ENCODE measurements at places on chromosomes 7 and 10.

DNA sequence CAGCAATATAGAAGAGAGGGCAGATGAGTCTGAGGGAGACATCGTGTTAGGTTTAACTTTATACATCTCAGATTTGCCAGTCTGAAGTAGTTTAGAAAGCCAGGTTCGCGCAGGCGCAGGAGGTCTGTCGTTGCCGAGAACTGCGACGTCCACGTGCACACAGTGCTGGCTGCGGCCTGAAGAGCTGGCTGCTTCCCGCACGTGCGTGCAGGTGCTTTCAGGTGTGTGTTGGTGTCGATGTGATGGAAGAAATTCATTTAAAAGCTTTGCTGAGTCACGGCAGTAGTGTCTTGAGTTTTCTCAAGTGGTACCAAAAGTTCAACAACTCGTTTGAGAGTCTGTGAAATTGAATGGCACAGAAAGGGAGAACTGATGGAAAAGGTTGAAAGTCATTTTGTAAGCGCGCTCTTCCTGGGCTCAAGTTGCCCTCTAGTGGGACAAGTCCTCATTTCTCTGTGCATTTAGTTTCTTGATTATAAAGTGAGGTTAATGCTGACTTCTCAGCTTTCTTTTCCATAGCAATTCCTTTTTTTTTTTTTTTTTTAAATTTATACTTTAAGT, 18.6 kb downstream of the WDR37 start:
- DNase-seq = no peak

DNA sequence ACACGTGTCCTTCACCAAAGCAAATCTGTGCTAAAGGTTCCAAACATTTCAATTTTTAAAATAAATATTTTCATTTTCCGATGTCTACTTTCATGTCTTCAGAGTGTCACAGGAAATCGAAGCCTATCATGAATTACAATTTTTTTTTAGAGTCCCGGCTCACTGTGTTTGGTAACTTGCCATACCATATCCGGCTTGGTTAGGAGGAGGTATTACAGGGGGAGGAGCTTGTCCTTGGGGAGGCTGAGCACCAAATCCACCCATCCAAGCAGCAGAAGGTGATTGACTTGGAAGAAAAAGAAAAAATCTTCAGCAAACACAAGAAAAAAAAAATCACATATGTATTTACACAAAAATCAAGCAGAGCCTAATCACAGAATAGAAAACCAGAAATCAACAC, 21.3 kb downstream of the TIAL1 start:
- no peak for DNase-seq

DNA sequence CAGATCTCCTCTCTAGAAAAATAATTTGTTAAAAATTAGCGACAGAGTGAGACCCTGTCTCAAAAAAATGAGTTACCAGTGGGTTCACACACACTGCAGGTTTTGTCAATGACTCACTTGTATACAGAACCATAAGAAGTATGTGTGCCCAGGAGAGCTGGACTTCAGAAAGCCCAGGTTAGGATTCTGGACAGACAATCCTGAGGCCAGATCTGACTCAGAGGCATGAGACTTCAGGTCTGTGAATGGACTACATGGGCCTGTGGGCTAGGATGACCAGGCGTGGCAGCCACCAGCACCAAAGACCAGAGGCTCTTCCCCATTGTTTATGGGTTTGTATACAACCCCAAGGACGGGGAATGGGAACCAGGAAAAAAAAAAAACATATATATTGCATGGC, 9.3 kb upstream of the ZNF438 start:
- DNase-seq = no peak

DNA sequence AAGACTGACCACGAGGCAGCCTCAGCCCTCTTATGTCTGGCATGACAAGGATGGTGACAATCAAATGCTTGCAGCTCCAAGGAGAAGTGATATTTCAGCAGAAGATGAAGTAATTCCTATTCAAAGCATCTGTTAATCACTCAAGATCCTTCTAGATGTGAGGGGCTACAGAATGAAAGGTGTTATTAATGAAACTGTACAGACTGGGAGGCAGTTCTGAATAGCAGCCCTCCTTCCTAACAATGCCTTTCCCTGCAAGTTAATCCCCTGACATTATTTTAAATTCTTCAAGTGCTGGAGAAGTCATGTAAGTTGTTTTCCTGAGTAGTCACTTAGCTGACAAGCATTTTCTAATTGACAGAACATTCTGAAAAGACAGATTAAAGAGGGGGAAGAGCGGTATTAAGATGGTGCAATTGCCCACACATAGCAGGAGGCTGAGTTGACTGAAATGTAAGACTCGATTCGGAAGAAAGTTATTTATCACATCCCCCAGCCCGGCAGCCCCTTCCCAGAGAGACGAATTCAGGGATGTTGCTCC, 300.8 kb downstream of the GRID1 start:
- no peak for DNase-seq

DNA sequence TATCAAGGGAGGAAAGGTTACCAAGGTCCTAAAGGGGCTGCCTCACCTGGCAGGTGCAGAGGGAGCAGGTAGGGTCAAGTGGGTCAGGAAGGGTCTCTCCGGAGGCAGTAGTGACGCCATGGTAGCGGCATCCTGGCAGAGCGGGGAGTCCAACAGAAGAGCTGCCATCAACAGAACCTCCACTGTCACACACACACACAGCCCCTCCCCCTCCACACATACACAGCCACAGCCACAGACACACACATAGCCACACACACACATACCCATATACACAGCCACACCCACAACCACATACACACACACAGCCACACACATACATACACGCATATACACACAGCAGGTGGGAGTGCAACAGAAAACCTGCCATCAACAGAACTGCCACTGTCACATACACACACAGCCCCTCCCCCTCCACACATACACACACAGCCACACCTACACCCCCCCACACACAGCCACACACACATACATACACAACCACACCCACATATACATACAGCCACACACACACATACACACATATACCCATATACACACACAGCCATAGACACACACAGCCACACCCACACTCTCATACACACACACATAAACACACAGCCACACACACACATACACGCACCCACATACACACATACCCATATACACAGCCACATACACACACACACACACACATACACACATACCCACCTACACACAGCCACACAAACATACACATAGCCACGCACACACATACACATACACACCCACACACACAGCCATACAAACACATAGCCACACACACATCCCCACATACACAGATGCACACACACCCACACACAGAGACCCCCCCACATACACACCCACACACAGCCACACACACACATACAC, 23.1 kb downstream of the KCP start:
- DNase-seq = peak; percentile 17

- DNase-seq = no peak
These were observed 533.5 kb downstream of the GPAM start for GRCh38 chr10:111650088-111650487.

GRCh38 chr7:16712916-16713315, 40.6 kb upstream of the TSPAN13 start:
- DNase-seq = no peak

GRCh38 chr10:48474765-48475365, 130.0 kb downstream of the ARHGAP22 start:
- DNase-seq = no peak

DNA sequence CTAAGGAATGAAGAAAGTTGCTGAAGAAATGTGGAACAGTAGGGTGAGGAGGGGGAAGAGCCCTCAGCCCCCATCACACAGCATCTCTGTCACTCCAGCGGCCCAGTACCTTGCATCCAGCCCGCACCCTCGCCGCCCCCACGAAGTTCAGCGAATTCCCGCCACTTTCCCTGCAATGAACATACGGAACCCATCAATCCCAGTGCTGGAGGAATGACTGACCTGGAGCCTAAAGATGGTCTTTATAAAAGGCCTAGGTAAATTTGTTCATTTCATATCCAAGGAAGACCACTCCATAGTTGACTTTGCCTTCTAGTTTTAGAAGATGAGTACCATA, 779 bp upstream of the KIF5B start:
- DNase-seq = no peak
